ENCODE measurements at places on chromosomes 2 and 18. TPM values are rescaled to one million over a fixed set of nuclear protein-coding genes. Genes with fewer than 3 reads are reported as not detected.

Gene EPHA4
- total RNA-seq = 0.72 TPM

Gene SLC5A7
- not detected for total RNA-seq

Gene SPATA3
- total RNA-seq = not detected

Gene TMEM87B
- total RNA-seq = 25.5 TPM

Gene PMAIP1
- 2.2 TPM for total RNA-seq

Gene FOXD4L1
- not detected for total RNA-seq

Gene SULT1C2
- total RNA-seq = not detected

Gene POTEI
- not detected for total RNA-seq

Gene ST3GAL5
- 32.1 TPM for total RNA-seq

Gene UGT1A7
- not detected for total RNA-seq
